Effector CD8-positive, alpha-beta T cell (primary cell): ENCODE measurements at places on chromosomes 3 and 15.

GRCh38 chr3:129289201-129289921, 10.7 kb downstream of the HMCES start:
- no peak for DNase-seq

- no peak for DNase-seq
Observed at GRCh38 chr3:66380200-66380932, 120.5 kb downstream of the LRIG1 start.

- no peak for DNase-seq
Observed at GRCh38 chr3:103624271-103624670, 1189.5 kb downstream of the ZPLD1 start.

DNA sequence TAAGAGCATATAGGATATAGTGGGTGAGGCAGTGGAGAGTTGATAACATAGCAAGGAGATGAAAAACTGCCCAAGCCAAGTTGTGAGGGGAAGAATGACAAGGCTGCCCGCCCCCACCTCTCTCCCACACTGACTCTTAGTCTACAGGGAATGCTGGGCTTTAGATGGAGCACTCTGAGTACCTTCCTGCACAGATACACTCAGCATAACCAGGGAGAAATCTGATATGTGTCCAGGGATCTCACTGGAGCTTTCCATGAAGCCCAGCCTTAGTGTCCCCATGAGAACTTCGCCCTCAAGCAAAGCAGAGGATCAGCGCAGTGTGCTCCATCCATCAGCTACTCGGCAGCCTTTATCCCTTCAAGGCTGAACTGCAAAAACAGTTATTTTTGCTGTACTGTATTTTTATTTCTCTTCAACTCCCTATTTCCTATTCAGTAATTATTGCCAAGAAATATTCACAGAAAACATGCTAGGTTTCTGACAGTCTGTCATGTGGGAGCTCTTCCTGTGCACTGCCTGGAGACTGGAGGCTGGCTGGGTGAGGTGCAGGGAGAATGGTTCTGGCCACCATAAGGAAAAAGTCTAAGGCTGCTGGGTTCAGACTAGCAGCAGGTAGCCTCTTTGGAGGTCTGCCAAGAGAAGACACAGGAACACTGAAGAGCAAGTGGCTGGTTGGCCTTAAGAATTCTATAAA, 475.2 kb upstream of the PPP2R3A start:
- DNase-seq: no peak

GRCh38 chr3:127886231-127886955, 28.6 kb upstream of the KBTBD12 start:
- no peak for DNase-seq
